ENCODE measurements at places on chromosomes 16 and 17. TPM values are rescaled to one million over a fixed set of nuclear protein-coding genes. Genes with fewer than 3 reads are reported as not detected.

The CTF1 gene
- total RNA-seq, result 2.5 TPM

The ABCC3 gene
- 7.6 TPM for total RNA-seq

The RDM1 gene
- 0.77 TPM for total RNA-seq

The GAST gene
- not detected for total RNA-seq

The APOH gene
- not detected for total RNA-seq

The CPHXL2 gene
- total RNA-seq, result not detected

Measured in LHCN-M2 (cell line).